ENCODE measurements at places on chromosomes 2 and 18.
A peak's percentile ranks its signal among the peaks of the same experiment; 100 is the strongest.

DNA sequence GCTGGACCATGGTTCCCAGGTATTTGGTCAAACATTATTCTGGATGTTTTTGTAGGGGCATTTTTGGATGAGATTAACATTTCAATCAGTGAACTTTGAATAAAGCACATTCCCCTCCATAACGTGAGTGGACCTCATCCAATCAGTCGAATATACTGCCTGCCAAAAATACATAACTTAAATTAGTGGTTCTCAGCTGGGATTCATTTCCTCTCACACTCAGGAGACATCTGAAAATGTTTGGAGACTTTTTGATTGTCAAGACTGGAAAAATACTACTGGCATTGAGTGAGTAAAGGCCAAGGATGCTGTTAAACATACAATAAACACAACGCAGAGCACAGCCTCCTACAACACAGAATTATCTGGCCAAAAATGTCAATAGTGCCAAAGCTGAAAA is 198.2 kb downstream of the MYO1B start:
- no peak for DNase-seq

DNA sequence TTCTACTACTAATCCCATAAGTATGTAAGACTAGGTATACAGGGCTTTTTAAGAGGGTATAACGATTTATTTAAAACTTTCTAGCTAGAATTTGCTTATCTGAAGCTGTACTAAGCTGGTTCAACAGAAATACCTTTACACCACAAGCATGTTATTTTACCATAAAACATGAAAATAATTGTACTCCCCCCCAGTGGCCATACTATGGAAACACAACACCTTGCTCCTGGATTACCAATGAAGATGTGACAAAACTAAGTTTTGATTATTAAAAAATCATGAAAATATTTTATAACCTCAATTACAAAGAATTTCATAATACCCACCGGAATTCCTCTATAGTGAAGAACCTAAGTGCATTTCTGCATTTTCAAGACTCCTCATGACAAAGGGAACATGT is 27.3 kb downstream of the LPIN2 start:
- DNase-seq: peak; percentile 37

- DNase-seq: no peak
Observed at GRCh38 chr2:46087492-46087891, 209.7 kb upstream of the EPAS1 start.

DNA sequence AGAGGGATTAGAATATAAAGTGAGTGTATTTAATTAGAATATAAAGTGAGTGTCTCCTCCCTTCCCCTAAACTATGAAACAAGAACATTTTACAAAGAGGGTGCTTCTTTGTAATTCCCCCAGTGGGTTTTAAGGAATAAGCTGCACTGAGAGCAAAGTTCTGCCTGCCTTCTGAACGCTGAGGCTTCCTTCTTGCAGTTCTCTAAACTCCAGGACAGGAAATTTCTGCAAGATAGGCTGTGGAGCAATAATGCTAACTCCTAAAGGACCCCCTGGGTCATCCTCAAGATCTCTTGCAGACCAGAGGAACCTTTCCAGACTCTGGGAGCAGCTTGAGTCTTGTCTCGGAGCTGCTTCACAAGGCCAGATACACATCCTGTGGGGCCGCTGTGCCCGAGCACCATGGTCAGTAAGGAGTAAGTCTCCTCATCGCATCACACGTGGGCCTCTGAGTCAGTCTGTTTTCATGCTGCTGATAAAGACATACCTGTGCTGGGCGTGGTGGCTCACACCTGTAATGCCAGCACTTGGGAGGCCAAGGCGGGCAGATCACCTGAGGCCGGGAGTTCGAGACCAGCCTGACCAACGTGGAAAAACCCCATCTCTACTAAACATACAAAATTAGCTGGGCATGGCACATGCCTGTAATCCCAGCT is 87.5 kb upstream of the KCNE4 start:
- peak; percentile 36 for DNase-seq

DNA sequence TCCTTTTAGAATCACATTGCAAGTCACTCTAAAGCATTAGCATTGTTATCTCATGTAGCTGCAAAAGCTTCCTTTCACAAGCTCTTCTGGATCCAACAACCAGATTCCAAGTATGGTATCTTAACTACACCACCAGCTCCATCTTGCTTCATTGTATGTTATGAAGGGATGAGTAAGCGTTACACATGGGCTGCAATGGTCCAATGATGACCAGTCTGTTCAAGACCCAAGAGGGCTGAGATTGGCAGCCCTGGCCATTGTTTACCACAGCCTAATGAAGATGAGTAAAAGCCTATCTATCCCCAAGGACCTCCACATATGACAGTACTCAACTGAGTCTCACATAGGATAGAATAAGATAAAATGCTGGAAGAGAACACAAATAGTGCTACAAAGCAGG is 6.3 kb downstream of the CFLAR start:
- no peak for DNase-seq

DNA sequence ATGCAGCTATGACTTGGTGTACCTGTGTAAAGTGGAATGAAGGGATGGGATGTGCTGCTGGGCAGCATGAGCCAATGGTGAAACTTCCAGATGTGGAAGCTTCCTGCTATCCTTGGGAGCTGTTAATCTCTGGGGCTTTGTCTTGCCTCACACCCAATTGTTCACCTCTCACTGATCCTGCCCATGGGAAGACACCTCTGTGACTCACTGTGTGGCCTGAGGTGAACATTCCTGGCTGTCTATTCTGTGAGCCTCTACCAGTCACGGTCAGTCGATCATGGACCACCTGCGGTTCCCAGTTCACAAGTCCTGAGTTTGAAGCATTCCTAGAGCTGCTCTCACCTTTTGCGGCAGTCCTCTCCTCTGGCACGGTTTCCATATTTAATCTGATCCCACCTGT is 12.1 kb downstream of the NEURL3 start:
- DNase-seq: peak; percentile 89

GRCh38 chr18:69635482-69635881 is 234.8 kb downstream of the DOK6 start:
- DNase-seq: no peak

DNA sequence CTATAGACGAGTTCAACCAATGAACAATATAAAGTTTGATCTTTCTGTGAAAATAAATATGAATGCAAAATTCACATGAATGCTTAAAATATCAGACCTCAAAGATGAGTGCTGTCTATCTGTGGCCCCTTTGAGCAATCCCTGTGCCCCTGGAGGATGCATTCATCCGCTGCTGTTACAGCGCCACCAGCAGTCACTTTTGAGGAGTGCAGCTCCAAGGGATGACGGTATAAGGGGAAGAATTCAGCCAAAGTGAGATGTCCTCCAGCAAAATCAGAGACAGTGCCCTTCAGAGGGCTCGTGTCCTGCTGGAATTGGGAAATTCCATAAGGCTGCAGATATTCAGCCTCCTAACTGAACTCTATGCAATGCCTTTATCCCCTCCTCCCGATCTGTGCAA is 12.0 kb upstream of the CHRNA1 start:
- DNase-seq: no peak

GRCh38 chr2:30448866-30449265 is 1.8 kb downstream of the LCLAT1 start:
- no peak for DNase-seq

DNA sequence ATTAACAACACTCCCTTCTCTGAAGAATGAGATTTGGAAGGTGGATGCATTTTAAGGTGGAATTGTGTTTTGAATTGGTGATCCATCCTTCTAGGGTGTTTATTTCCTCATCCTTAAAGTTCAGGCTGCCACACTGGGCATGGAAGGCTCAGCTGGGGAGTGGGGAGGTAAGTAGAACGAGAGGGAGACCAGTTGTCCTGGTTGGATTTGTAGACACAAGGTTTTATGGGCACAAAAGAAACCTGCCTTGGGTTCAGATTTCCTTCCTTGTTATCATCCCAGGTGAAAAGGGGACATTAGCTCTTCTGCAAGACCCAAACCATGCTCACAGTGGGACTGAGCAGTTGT is 101.0 kb upstream of the SIX3 start:
- no peak for DNase-seq

DNA sequence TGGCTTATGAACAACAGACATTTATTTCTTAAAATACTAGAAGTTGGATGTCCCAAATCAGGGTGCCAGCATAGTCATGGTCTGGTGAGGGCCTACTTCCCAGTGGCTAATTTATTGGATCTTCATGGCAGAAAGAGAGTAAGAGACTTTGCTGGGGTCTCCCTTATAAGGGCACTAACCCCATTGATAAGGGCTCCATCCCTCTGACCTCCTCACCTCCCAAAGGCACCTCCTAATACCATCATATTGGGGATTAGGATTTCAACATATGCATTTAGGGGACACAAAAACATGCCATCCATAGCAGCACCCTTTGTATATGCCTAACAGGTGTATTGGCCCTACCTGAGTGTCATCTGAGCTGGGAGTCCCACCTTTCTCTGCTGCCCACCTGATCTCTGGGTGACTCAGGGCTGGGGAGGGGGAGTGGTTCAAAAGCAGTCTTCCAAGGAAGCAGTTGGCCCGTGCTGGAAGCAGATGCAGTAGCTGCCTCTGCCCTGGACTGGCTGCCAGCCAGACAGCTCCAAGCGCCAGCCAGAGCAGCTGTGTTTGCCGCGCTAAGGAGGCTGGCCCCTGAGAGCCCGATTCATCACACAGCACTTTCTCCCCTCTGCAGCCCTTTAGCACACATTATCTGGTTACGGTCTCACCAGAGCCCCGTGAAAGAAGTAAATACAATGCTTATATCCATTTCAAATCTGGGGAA is 84.6 kb downstream of the SMAD7 start:
- DNase-seq: peak; percentile 41

- DNase-seq: peak; percentile 95
Observed at GRCh38 chr2:69253611-69254301, 133.3 kb downstream of the GFPT1 start.

GRCh38 chr2:108637304-108637669 is 82.0 kb upstream of the RANBP2 start:
- no peak for DNase-seq

DNA sequence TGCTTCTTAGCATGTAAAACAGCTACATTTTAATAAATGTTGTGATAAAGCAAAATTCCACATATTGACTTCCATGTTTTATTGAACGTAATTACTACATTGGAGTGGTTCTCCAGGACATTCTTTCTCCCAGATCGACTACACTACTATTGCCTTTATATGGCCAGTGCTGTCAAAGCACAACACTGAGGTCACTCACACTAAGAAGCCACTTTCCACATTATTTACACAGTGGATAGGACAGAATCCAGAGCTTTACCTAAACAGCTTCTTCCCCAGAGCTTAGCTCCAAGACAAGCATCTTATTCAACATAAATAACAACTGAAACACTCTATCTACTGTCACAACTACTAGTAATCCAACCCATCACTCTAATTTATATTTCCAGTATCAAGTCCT is 73.9 kb upstream of the WDR75 start:
- no peak for DNase-seq

DNA sequence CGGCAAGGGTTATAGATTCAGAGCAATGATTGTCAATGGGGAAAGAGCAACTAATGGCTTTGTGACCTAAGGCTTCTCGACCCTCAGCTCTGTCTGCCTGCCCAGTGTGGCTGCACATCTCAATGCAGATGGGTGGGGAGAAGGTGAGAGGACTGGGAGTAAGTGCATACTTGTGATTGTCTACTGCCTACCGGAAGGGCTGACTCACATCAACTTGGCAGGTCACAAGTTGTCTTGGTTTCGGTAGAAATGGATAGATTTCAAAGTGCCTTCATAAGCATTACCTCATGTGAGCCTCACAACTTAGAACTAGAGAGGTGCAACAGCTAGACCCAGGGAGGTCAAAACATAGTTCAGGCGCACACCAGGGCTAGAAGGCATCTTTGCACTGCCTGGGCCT is 29.4 kb downstream of the STAT1 start:
- peak; percentile 94 for DNase-seq

- no peak for DNase-seq
Observed at GRCh38 chr18:44771956-44772917, 91.5 kb downstream of the SETBP1 start.

- DNase-seq: no peak
Observed at GRCh38 chr2:128663371-128664050, 344.8 kb upstream of the HS6ST1 start.

DNA sequence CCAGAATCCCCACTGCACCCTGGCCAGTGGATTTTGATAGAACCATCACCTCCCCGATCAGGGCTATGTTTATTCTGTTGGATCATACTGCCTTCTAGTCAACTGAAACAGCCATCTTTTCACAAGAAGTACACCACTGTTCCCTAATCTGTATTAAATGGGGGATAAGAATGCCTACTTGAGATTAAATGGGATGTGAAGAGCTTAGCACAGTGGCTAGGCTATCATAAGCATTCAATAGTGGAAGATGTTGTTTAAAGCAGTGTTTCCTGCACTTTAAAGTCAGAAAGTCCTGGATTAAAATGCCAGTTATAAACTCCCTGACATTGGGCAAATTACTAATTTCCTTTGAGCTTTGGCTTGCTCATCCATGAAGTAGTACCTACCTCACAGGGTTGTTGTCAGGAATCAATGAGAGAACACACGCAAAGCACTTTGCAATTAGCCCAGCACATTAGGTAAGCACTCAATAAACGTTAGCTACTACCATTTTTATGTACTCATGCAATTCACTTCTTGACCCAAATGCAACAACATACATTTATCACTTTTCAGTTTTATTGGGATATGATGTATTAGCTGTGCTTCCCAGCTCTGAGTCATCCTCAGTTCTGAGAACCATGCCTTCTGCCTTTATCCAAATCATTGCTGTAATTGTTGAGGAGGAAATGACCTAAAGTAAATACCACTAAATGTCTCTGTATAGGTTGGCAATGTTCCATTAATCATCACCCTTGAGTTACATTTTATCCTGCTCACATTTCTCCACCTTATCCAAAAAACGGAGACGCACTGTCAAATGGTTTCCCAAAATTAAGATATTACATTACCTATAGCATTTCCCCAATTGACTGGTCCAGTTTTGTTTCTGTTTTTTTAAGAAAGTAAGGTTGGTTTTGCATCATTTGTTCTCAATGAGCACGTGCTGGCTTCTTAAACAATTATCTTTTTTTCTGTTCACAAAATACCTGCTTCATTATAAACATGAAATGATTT is 2.1 kb downstream of the TMEM247 start:
- DNase-seq: peak; percentile 79

GRCh38 chr2:11550901-11551568 is 17.2 kb downstream of the GREB1 start:
- no peak for DNase-seq

GRCh38 chr2:18910843-18911242 is 321.5 kb upstream of the NT5C1B start:
- DNase-seq: peak; percentile 92

DNA sequence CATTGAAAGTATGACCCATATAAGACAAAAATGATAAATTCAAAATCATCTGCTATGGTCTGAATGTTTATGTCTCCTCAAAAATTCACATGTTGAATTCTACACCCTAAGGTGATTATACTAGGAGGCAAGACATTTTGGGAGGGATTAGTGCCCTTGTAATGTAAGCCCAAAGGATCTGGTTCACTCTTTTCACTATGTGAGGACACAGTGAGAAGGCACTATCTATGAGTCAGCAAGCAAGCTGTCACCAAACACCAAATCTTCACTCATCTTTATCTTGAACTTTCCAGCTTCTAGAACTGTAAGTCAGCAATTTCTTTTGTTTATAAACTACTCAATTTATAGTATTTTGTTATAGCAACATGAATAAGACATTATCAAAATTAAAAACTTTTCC is 284.7 kb upstream of the ZC3H15 start:
- DNase-seq: peak; percentile 16

GRCh38 chr2:16031848-16032159 is 91.5 kb downstream of the MYCN start:
- no peak for DNase-seq

GRCh38 chr2:37771600-37772088 is 100.2 kb upstream of the CDC42EP3 start:
- no peak for DNase-seq

- no peak for DNase-seq
Observed at GRCh38 chr18:23727707-23728493, 38.6 kb downstream of the LAMA3 start.

All from epithelial cell of esophagus (primary cell).